ENCODE measurements at places on chromosomes 13 and 19.

DNA sequence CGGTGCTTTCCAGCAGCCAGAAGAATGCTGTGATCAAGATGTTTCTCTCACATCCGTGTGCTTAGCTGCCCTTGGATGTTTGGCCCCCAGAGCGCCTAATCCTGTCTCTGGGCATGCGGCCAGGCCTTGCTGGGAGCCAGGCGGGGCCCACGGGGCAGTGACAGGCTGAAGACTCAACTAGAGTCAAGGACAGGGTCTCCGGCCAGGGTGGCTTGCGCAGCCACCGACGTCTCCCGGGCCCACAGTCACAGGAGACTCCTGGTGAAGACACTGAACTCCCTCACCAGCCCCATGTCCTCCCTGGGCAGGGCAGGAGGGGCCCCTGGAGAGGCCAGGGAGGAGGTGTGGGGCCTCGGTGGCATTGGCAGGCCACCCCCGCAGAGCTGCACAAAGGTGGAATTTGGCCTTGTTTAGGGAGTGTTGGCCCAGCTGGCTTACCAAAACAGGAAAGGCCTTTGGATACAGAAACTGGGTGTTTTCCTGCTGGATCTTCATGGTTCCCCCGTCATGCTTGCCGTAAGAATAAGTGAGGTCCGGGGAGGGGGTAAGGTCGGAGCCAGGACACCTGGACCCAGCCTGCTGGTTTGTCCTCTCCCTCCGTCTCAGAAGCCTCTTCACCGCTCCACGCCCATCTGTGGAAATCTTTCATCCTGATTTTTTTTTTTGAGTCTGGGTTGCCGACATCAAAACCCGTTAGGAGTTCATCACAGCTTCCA, 10.0 kb upstream of the NDUFS7 start:
- DNase-seq: no peak

DNA sequence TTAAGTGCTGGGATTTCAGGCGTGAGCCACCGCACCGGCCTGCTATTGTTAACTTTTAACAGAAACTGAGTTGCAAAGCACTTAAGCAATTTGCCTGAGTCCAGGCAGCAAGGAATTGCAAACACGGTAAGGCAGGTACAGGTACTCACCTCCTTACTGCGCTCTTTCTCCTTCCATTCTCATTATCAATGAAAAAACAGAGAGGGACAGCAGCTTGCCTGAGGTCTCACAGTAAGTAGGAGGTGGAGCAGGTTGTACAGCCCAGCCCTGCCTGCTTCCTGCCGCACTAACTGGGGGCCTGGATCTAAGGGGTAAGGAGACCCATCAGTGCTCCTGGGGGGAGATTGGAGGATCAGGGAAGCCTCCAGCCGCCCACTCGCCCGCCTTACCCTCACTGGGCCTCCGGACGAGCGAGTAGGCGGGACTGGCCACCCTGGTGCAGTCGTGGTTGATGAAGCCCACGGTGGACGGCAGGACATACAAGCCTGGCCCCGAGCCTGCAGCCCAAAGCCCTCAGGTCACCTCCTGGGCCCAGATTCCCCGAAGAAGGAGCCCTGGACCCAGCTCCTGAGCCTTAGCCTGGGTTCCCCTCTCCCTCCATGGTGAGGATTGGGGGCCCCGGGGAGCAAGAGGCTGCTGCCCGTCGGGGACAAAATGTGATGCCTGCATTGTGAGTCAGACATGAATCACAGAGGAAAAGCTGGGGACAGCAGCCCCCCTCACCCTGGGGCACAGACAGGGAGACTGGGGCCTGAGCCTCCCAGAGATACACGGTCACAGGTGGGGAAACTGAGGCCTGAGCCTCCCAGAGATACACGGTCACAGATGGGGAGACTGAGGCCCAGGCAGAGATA, 11.4 kb upstream of the SHC2 start:
- no peak for DNase-seq

DNA sequence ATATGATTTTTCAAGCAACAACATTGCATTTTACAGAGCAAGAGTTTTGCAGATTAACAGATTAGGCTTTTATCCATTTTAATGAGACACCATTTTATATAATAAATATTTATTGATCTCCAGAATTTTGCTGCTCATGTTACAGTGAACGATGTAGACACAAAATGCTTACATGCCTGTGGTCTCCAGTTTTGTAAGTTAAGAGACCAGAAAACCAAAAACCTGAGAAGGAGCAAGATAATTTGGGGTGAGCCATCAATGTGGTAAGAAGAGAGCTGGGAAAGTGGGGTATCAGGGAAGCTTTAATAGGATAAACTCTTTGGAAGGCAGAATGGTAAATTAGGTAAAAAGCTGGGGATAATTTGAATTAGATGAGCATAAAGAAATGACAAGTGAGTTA, 2100.5 kb upstream of the PCDH20 start:
- no peak for DNase-seq

DNA sequence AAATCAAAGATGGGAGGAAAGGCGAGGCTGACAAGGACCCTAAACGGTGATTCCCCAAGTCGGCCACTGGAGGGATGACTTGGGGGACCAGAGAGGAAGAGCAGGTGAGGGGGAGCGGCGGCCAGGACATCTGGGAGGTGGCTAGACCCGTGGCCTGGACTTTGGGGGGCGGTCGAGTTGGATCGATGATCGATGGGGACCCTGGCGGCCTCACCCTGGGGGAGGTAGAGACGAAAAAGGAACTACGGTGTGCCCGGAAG, 7.7 kb upstream of the CIRBP start:
- no peak for DNase-seq

DNA sequence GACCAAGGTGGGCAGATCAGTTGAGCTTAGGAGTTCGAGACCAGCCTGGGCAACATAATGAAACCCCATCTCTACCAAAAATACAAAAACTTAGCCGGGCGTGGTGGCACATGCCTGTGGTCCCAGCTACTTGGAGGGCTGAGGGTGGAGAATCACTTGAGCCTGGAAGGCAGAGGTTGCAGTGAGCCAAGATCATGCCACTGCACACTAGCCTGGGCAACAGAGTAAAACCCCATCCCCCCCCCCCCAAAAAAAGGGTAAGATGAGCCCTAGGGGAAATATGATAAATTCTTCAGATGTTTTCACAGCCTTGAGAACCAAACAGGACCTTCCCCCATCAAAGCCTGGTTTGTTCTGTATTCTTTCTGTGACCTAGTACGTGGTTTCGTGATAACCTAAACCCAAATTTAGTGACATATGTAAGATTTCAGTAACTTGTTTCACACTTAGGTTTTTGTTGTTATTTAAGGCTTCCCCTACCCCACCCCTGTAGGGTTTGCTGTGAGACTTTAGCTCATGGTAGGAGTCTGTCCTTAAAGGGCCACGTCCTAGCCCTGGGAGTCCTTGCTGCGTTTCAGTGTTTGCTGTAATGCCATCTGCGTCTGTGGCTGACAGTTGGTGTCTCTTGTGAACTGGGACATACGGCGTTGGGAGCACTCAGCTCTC, 49.6 kb downstream of the MYO9B start:
- no peak for DNase-seq

GRCh38 chr19:30855442-30855841, 483.3 kb downstream of the ZNF536 start:
- no peak for DNase-seq

- DNase-seq: peak; percentile 92
Observed at GRCh38 chr19:12983542-12984142, 11.6 kb upstream of the NFIX start.

- DNase-seq: no peak
Observed at GRCh38 chr19:54449701-54450069, 686 bp downstream of the LENG8 start.

- DNase-seq: no peak
Observed at GRCh38 chr13:64959276-64959675, 2270.9 kb downstream of the PCDH9 start.

GRCh38 chr13:114151565-114152284, 19.3 kb upstream of the RASA3 start:
- DNase-seq: no peak

DNA sequence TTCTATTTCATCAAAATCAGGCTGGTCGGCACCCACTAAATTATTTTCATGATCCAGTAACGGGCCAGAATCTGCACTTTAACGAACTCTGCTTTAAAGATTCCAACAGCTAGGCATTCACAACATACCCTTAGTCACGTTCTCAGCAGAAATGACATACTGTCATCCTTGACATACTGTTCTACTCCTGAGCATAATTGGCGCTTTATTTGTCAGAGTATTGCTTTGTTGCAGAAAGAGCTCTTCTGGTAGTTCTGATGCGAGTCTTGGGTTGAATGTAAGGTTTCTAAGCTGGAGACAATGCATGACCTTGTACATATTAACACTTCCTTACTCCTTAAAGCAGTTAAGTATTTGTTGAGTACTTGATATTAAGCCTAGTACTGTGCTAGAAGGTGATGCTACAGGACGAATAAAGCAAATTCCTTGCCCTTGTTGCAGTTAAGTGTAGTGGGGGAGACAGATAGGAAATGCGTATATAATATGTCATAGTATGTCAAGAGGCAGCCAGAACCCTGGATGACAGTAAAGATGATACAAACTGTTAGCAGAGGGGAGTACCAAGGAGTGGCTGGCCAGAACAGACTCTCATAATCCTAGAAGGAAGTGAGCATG, 32.2 kb downstream of the FRY start:
- no peak for DNase-seq

DNA sequence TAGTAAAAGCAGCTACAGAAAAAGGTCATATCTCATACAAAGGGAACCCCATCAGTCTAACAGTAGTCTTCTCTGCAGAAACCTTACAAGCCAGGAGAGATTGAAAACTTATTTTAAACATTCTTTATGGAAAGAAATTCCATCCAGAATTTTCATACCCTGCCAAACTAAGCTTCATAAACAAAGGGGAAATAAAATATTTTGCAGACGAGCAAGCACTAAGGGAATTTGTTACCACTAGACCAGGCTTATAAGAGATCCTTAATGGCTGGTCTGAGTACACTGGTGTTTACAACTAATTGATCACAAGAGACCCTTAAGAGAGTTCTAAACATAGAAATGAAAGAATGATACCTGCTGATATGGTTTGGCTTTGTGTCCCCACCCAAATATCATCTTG, 128.6 kb upstream of the TNFSF11 start:
- no peak for DNase-seq

DNA sequence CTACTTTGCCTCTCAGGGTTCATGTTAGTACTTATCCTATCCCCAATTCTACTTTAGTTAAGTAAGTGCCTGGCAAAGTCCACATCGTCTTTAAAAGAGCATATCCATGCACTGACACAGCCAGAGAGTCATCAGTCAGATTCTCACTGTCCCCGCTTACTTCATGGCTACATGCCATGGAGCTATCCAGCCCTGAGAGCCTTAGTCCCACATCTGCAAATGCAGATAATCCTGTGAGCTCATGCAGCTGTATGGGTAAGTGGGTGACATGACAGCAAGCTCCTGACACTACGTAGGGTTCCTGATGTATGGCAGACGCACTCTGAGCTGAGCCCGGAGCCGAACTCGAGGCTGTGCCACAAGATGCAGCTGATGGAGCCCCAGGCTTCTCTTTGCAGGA, 661.5 kb downstream of the LIG4 start:
- DNase-seq: no peak

DNA sequence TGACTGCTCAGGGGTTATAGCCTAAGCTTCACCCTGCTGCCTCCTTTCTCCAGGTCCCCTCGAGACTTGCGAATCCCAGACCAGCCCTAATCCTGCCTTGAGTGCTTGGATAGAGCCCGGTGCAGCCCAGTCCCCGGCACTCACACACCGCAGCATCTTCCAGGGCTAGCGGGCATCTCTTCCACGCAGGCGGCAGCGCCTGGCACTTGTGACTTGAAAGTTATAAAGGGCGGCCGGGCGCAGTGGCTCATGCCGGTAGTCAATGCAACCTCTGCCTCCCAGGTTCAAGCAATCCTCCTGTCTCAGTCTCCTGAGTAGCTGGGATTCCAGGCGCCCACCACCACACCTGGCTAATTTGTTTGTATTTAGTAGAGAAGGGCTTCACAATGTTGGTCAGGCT, 1.9 kb downstream of the WDR18 start:
- no peak for DNase-seq

- no peak for DNase-seq
Observed at GRCh38 chr13:80001510-80001842, 339.4 kb downstream of the SPRY2 start.

DNA sequence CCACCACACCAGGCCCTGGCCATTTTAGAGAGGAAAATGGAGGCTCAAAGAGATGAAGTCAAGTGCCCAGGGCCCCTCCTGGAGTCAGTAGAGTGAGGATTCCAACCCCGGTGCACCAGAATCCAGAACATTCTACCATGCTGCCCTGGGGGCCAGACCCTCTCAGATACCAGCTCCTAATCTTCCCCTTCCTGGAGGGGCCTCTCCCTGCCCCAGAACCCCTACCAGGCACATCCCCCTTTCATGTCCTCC, 11.1 kb downstream of the CAPN12 start:
- no peak for DNase-seq

DNA sequence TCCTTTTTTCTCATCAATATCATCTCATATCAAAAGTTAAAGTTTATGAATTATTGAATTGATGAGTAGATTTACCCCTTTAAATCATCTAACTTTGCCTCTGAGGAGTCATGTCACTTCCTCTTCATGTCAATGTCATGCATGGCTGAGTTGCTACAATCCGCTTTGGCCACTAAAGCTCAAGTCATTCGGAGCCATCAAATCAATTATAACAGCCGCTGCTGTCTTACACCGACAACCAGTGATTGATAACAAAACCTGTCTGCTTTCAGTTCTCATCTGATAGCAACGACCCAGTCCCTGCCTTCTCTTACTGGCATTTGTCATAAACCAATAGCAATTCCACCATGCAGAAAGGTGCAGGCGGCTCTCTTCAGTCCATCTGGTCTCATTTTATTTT, 429.3 kb downstream of the DIAPH3 start:
- no peak for DNase-seq

- DNase-seq: no peak
Observed at GRCh38 chr13:73697166-73697565, 437.0 kb downstream of the KLF12 start.

DNA sequence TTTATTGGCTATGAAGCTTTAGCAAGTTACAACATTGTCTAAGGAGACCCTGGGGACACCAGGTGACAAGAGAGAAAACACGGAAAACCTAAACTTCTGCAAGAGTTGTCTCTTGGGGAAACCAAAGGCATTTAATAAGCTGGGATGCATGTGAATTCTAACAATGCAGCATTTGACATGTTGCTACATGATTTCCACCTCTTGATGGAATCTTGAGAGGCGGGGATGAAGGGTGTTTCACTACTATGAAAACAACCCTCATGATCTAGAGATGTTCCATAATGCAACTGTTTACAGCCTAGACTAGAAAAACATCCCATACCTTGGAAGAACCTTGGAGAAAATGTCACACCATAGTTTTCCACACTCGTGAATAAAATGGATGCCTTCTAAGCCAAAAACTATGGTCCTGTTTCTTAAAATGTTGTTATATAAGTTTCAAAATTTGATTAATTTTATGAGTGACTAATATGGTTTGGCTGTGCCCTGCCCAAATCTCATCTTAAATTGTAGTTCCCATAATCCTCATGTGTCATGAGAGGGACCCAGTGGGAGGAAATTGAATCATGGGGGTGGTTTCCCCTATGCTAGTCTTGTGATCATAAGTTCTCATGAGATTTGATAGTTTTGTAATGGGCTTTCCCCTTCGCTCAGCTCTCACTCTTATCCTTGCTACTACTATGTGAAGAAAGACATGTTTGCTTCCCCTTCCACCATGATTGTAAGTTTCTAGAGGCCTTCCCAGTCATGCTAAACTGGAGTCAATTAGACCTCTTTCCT, 164.6 kb downstream of the TNFSF13B start:
- no peak for DNase-seq

- no peak for DNase-seq
Observed at GRCh38 chr13:35789335-35790165, 313.1 kb upstream of the MAB21L1 start.

- peak; percentile 21 for DNase-seq
Observed at GRCh38 chr19:40555978-40556689, 20.5 kb upstream of the SHKBP1 start.

- no peak for DNase-seq
Observed at GRCh38 chr13:98879957-98880356, 97.9 kb downstream of the DOCK9 start.
